Stimulated activated CD4-positive, alpha-beta T cell treated with anti-CD3 and anti-CD28 coated beads, Interleukin-15, amount 100 ng/mL, for 24 hours (primary cell): ENCODE measurements at places on chromosomes 1 and 21.

DNA sequence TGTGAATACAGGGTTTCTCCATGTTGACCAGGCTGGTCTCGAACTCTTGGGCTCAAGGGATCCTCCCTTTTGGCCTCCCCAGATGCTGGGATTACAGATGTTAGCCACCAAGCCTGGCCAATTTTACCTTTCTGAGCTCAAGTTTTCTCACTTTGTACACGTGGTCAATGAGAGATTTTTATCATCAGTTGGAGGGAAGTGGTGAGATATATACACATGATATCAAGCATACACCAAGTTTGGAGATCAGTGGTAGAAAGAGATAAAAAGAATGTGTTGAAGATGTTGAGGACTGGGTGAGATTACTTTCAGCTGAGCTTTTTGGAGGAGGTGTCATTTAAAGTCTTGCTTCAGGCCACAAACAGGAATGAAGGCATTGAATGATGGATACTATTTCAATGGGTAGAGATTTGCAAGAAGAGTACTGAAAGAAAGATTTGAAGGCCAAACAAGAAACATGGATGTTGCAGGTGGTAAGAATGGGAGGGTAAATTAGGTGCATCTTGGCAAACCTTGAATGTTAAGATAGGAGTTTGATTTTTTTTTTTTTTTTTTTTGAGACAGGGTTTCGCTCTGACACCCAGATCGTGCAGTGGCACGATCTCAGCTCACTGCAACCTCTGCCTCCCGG lies 3.0 kb upstream of the SESN2 start:
- no peak for DNase-seq

GRCh38 chr21:37696936-37697335 lies 219.3 kb downstream of the KCNJ6 start:
- DNase-seq = no peak

- DNase-seq = no peak
Observed at GRCh38 chr1:231557898-231558707, 29.6 kb downstream of the TSNAX start.

DNA sequence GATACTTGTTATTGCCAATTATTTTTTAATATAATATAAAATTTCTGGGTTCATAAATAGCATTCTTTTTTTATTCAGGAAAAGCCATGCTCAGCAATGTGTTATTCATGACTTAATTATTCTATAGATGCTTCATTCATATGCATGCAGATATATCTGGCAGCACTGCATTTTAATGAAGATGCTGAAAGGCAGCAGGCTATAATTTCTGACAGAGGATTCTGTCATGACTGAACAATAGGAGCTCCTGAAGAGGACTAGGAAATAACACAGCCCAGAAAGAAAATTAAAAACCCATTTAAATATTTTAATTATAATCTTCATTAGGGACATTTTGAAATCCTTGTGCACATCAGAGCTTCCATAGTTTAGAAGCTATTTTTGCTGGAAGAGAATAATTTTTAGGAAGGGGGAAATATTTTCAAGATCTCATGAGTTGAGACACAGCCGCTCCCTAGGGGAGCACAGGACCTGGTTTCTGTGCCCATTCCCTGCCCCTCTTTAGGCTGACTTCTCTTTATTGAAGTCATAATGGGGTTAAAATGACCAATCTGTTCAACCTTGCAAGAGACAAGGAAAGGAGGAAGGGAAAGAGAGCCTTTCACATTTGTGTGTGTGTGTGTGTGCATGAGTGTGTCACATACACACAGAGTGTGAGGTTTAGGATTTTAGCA lies 83.9 kb downstream of the RPE65 start:
- no peak for DNase-seq

DNA sequence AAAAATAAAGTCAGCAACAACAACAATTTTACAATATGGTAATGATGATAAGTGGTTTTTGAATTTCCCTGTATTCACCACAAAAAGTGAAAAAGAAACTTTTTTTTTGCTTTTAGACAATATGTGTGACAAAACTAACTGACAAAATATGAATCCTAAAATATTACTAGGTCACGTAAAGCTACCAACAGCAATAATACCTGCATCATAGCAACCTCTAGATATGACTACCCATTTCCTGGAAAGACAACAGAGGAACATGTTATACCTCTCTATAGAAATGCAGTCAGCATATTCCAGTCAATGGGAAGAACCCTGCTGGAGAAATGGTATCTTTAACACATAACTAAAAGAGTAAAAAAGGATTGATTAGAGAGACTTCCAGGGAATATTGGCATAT lies 73.7 kb downstream of the PDE4B start:
- DNase-seq = no peak

DNA sequence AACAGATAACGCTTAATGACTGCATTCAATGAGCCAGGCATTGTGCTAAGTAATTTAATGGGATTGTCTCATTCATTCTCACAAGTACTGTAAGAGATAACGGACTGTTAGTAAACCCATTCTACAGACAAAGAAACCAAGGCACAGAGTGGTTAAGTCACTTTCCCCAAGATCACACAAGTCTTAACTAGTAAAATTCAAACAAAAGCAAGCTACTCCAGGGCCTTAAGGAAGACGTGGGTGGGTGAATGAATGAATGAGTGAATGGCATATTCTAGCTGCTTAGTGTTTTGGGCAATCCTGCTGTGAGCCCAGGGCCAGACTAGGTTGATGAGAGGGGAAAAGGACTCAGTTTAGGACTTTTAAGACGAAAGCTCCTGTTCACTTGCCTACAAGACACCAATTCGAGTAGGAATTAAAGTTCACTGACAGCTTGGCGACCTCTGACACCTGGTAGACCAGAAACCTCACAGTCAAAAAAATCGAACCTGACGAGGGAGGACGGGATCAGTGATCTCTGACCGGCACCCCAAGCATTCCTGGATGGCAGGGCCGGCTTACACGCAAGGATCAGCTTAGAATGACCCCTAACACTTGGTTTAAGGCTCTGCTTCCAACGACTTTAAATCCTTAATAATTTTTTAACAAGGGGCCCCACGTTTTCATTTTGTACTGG lies 557 bp downstream of the EMC1 start:
- no peak for DNase-seq

DNA sequence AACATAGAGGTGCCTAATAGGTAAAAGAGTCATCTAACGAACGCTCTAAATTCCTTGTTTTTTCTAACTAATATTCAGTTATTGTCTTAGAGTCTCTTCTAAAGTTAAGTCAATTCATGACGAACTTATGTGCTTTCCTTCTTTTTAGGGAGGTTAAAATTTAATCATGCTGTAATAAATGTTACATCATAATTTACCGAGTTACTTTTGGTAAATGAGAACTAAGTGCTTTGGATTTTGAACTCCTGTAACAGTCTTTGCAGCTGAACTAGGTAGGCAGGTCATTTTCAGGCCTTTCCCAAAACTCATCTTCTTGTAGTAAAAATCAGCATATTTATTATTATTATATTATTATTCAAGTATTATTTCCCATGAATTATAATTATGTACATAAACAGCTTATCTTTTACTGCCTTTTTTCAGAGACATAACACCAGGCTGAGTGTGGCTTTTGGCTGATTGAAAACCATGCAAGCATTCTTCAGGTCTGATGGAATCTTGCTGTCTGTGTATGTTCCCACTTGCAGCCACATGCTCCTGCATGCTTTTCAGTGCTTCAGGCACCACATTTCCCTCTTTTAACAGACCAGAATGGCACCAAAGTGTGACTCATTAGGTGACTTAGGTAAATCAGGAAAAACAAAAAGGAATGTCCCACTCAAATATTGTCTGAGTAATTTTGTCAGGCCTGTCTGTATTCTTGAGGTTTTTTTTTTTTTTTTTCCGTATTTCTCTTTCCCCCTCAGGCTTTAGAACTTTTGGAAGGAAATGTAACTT lies 81.0 kb upstream of the CD55 start:
- no peak for DNase-seq
